ENCODE measurements at places on chromosomes 5 and 9.

DNA sequence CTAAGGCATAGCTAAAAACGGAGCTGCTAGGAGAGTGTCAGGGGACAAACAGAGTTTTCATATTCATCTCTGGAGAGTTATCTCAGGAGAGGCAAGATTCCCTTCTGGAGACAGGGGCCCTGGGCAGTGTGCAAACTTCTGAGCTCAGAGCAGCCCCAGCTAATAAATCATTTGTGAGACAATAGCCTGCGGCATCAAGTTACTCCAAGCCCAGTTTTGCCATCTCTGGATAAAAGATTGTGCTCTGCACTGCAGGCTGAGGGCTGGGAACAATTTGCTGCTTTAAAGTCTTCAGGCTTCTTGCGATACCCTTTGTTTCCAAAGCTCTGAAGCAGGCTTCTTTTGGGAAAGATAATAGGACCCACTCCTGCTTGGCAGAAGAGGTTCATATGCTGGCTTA lies 164.3 kb upstream of the BRINP1 start:
- no peak for DNase-seq

GRCh38 chr9:79577969-79578723 lies 6.4 kb downstream of the TLE4 start:
- DNase-seq, result no peak

- no peak for DNase-seq
Measured at GRCh38 chr5:160057256-160057655, 48.3 kb downstream of the TTC1 start.

- no peak for DNase-seq
Measured at GRCh38 chr5:119378075-119378700, 22.4 kb downstream of the TNFAIP8 start.

DNA sequence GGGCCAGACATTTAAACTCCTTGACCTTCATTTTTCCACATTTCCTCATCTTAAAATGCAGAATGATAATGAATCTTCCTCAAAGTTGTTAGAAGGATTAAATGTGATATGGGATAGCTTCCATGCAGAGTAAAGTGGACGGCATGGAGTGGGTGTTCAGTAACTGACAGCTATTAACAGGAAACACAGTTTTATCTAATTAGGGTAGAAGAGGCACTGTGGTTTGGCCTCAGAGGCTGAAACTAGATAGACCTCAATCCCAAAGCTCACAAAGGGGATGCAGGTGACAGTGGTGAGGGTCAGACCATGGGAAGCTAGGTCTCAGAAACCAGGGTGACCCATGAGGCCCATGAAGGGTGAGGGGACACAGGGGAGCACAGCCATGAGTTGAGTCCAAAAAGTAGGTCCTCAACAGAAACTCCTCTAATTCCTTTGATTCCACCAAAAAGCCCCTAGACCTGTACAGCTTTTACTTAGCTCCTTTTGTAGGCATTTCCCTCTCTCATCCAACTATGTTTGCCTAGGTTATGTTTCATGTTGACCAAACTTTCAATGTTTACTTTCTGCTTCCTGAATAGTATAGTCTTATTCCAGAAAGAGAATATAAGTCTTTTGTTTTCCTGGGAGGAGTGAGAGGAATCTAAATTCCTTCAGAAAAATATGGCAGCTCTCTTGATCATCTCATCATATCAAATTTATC lies 27.9 kb upstream of the GLDC start:
- no peak for DNase-seq

GRCh38 chr5:172905346-172906140 lies 53.7 kb upstream of the RPL26L1 start:
- DNase-seq, result no peak

DNA sequence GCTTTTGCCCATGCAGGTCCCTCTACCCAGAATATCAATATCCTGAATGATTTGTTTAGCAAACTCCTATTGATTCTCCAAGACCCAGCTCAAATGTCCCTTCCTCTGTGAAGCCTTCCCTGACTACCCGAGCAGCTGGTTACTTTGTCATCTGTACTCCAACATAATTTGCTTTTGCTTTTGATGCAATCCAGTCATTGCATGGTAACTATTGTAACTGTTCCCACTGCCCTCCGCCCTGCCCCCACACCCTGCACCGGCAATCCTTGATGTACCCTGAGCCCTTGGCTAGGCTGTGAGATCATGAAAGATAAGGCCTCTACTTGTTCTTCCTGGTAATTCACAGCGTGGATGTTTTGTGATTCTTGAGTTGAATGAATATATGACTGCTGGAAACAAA lies 119.9 kb upstream of the BOD1 start:
- no peak for DNase-seq

DNA sequence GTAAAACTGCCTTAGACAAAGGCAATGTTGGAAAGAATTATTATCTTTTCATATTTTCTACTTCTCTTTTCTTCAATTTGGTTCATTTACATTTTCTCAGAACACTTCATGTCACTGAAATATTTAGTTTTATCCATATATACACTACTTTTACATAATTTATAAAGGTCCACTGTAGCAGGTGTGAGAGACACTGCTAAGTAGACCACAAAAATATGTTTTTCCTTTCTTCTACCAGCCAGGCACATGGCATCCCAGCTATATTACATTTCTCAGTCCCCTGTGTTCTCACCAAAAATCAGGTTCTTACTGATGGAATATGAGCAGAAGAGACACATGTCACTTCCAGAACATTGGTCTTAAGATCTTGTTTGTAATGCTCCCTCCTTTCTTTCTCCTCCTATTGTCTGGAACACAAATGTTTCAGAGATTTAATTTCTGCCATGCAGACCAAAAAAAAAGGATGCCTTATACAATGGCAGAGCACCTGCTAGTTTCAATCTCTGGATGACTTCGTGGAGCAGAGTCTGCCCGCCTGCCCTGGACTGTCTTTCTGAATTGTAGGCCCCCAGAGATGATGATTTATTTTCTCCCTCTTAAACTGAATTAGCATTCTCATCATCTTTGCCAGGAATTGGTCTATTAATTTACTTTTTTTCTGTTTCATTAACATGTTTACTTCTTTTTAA lies 125.4 kb upstream of the ACOT12 start:
- DNase-seq, result no peak

GRCh38 chr5:10400411-10400810 lies 41.3 kb upstream of the ROPN1L start:
- no peak for DNase-seq

DNA sequence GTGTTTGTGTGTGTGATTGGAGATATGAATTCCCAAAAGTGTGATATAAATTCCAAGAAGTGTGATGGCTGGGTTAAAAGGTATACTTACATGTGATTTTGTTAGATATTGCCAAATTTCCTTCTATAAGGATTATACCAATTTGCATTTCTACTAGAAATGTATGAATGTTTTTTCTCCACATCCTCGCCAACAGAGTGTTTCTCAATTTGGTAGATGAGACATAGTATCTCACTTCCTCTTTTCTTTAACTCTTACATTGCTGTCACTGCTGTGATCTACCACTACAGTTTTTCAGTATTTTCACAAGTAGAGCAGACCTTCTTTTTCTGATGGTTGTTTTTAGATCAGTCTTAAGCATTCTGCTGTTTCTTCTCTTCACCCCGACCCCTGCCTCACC lies 111.3 kb downstream of the FER start:
- DNase-seq, result no peak

DNA sequence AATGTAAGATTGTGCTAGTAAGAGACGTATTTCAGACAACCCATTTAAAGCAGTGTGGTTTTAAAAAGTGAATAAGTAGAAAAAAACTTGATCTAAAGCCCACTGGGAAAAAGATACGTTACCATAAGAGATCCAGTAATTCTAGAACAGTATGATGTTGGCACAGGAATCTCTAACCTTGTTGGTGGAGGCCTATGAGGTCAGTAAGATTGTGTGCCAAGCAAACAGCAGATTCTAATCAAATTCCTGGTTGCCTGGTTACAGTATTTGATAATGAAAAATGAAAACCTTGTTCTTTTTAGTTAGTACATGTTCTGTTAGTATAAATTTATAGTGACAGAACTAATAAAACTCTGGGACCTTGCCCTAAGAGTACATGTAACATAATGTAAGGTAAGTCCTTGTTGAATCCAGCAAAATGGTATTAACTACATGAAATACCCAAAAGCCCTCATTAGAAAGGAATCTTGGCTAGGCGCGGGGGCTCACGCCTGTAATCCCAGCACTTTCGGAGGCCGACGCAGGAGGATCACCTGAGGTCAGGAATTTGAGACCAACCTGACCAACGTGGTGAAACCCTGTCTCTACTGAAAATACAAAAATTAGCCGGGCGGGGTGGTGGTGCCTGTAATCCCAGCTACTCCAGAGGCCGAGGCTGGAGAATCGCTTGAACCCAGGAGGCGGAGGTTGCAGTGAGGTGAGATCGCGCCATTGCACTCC lies 33.2 kb upstream of the DMXL1 start:
- no peak for DNase-seq

GRCh38 chr5:54234304-54234933 lies 76.0 kb downstream of the ARL15 start:
- DNase-seq, result no peak

DNA sequence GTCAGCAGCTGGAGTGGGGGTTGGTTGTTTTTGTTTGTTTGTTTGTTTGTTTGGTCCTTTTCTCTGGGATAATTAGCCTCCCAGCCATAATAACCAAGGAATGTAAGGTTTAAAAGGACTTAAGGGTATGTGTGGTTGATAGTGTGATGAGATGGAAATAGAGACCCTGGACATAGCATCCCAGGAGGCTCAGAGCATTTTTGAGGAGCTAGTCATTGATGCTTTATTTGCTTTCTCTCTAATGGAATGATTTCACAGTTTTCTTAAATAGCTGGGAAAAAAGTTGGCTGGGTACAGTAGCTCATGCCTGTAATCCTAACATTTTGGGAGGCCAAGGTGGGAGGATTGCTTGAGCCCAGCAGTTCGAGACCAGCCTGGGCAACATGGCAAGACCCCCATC lies 45.1 kb downstream of the TTC1 start:
- DNase-seq, result no peak

- no peak for DNase-seq
Measured at GRCh38 chr9:134225816-134226215, 61.5 kb upstream of the RNU6ATAC start.

- no peak for DNase-seq
Measured at GRCh38 chr9:93958121-93958818, 3.1 kb upstream of the BARX1 start.

DNA sequence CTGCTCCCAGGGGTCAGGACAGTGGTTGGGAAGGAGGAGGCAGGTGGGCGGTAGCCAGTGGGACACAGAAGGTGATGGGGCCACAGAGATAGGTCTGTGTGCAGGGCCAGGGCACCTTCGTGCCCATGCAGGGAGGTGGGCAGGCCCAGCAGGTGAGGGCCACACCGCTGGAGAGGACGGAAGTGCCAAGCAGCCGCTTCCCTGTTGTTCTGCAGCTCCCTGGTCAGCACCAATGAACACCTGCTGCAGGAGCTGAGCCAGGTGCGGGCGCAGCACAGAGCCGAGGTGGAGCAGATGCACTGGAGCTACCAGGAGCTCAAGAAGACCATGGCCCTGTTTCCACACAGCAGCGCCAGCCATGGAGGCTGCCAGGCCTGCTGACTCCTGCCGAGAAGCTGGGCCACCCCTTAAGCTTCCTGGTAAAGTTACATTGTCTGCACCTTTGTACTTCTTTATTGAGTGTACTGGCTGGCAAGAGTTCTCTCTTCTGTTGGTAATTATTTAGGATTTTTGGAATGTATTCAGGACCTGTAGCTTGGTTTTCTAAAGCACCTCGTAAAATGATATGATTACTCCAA lies 40.3 kb downstream of the TPPP start:
- DNase-seq, result no peak

GRCh38 chr5:78638423-78638822 lies 10.1 kb downstream of the LHFPL2 start:
- no peak for DNase-seq

DNA sequence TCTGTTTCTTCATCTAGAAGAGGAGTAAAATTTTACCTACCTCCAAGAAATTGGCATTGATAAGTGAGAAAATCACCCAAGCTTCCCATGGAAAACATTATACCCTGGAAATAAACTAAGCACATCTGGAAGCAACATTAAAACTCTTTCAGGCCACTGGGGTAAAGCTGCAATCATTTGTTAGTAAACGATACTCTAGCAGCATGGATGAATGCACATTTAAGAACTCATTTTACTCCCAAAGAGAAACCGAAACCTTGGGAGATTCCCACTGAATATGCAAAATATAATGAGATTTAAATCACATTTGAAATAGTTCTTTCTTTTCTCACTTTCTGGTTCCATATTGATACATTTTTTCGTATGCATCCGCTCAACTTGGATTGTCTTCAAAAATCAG lies 467.5 kb downstream of the EFNA5 start:
- no peak for DNase-seq

- no peak for DNase-seq
Measured at GRCh38 chr5:83025690-83026478, 51.3 kb downstream of the TMEM167A start.

- DNase-seq, result no peak
Measured at GRCh38 chr9:34001298-34001697, 47.4 kb downstream of the UBAP2 start.

- no peak for DNase-seq
Measured at GRCh38 chr9:91180930-91181268, 180.8 kb downstream of the AUH start.

DNA sequence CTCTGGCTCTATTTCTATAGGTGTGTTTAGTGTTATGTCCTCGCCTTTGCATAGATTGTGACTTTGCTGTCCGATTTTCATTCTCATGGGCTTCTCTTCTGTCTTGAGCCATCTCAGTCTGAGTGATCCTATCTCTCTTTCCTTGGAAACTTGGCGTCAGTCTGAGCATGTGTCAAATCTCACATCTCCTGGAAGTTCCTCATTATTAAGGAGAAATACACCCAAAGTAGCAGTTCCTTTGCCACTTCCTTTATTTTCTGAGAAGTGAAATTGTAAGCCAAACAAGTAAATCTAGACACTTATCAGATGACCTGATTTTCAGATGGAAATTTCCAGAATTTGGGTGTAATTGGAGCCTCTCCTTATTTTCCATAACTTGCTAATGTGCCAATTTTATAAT lies 126.9 kb upstream of the ANKH start:
- no peak for DNase-seq

DNA sequence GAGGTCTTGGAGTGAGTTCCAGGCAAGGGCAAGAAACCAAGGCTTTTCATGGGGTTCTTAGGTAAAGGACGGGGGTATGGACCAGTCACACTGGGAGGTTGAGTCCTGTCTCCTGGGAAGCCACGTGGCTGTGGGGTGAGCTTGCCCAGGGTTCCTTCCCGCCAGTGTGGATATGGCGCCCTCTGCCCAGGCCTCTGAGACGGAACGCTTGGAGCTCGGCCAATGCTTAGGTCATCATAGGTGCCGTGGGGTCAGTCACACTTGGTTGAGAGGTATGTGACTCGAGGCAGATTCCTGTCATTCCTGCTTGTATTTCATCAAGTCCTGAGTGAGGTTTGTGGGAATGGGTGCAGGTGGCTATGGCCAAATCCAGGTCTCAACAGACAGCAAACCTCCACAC lies 46.2 kb downstream of the TENT4A start:
- no peak for DNase-seq

GRCh38 chr9:77752554-77752953 lies 104.4 kb upstream of the GNA14 start:
- no peak for DNase-seq

All from stimulated activated CD4-positive, alpha-beta T cell treated with anti-CD3 and anti-CD28 coated beads, Interleukin-1b, Interleukin-23, amount 100 ng/mL, for 4 hours (primary cell).